ENCODE measurements at places on chromosomes 16 and 17.

GRCh38 chr17:4807605-4808377, 839 bp downstream of the PLD2 start:
- peak; percentile 22 for DNase-seq

DNA sequence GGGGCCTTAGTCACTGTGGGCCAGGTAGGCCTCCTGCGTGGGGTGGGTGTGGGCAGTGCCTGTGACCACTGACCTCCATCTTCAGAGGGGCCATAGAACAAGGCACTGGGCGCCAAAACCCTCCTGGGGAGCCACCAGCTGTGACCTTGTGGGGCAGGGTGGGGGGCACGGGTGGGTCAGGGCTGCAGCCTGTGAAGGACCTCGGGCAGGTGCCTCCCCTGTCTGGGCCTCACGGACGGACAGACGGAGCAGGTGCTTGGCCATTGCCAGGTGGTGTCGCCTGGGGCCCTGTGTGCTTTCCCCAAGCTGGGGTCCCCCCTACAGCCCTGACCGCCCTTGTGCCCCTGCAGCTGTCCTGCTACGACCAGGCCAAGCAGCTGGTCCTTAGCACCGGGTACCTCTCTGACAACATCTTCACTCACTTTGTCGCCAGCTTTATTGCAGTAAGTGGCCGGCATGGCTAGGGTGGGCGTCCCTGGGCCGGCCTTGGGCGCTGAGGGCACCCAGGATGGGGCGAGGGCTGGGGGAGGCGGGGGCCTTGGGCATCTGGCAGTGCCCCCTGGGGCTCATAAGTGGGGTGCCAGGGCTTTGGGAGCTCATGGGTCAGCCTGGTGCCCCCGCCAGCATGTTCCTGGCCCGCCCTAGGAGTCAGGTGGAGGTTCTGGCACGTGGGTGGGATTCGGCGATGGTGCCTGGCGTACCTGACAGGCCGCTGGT, 5.1 kb downstream of the SLC25A10 start:
- DNase-seq = no peak

- no peak for DNase-seq
These were observed 31.0 kb upstream of the RHOT1 start for GRCh38 chr17:32111141-32111771.

- DNase-seq = no peak
These were observed 21.7 kb downstream of the AXIN2 start for GRCh38 chr17:65539630-65540266.

DNA sequence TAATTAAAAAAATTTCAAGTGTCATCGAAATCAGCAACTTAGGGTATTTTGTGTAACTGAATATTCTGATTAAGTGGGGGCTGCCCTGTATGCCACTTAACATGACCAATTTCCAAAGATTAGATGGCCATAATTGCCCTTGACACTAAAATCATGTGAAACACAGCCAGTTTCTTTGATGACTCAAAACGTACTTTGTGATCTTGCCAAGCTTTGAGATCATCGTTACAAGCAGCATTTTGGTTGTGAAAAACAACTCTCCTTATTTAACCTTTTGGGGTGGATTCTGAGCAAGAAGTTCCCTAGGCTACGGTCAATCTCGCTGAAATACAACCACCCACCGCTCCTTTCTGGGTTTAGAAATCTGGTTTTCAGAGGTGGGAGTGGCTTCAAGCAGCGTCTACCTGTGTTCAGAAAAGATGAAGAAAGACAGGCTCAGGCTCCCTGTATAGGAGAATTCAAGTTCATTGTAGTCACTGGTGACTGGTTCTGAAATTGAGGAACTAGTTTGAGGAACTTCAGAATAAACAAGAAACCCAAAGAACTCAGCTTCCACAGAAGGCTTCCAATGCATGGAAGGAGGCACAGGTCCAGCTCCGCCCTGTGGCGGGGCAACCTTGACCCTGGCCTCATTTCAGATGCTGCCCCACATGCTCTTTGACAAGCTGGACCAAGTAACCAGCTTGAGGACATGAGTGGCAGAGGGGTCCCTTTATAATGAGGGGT, 9.4 kb downstream of the MAP3K14 start:
- DNase-seq = no peak

DNA sequence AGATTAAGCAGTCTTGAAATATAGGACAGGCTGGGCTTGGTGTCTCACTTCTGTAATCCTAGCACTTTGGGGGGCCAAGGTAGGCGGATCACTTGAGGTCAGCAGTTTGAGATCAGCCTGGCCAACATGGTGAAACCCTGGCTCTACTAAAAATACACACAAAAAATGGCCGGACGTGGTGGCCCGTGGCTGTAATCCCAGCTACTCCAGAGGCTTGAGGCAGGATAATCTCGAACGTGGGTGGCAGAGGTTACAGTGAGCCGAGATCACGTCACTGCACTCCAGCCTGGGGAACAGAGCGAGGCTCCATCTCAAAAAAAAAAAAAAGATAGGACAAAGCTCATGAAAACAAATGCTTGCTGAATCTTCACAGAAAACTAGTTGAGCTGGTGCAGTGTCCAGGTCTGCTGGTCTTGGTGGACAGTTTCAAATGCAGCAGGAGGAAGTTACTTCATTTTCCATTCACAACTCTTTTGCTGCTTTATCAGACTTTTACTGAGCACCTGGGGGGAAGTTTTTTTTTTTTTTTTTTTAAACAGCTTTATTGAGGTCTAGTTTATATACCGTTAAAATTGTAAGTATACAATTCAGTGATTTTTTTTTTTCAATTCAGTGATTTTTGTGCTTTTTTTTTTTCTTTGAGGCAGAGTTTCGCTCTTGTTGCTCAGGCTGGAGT, 45.2 kb downstream of the SNX29 start:
- DNase-seq = no peak

GRCh38 chr16:81703177-81704155, 75.6 kb upstream of the PLCG2 start:
- DNase-seq = no peak

- peak; percentile 29 for DNase-seq
These were observed 91.8 kb upstream of the CLEC18A start for GRCh38 chr16:69859105-69859989.

- DNase-seq = peak; percentile 26
These were observed 22.7 kb downstream of the TRPV3 start for GRCh38 chr17:3534881-3535252.

DNA sequence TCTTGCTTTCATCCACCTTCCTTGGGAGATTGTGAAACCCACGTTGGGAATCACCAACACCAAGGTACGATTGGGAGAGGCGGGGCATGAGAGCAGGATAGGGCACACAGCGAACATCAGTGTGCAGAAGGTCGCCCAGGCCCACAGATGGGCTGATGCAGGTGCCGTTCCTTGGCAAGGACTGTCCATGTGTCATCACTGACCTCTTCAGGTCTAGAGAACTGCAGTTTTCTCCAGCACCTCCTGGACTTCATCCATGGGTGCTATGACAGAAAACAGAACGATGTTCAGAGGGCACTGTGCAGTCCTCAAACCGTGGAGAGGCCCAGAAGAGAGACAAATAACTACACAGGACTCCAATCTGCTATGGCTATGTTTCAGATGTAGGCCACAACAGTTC, 23.9 kb upstream of the TAT start:
- no peak for DNase-seq

DNA sequence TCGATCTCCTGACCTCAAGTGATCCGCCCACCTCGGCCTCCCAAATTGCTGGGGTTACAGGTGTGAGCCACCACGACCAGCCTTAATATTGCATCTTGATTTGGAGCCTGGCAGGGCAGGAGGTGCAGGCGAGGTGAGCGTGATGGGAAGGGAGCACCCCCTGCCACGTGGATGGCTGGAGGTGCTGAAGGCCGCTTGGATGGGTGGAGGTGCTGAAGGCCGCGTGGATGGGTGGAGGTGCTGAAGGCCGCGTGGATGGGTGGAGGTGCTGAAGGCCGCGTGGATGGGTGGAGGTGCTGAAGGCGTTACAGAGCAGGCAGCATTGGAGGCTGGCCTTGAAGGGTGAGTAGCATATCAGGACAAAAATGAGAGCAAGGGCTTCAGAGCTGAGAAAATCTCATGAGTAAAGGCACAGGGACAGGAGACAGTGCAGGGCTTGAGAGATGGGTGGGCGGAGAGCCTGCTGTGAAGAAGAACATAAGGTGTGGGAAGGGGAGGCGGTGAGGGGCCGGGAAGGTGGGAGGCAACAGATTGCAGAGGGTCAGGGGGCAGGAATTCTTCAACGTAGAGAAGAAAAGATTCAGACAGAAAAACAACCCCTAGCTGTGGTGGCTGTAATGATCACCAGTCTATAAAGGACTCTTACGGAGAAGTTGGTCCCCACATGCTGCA, 101.7 kb upstream of the SEC14L1 start:
- no peak for DNase-seq

- DNase-seq = no peak
These were observed 190.3 kb upstream of the ANKFN1 start for GRCh38 chr17:55962951-55963401.

GRCh38 chr17:1919201-1919600, 89.4 kb downstream of the RPA1 start:
- no peak for DNase-seq

DNA sequence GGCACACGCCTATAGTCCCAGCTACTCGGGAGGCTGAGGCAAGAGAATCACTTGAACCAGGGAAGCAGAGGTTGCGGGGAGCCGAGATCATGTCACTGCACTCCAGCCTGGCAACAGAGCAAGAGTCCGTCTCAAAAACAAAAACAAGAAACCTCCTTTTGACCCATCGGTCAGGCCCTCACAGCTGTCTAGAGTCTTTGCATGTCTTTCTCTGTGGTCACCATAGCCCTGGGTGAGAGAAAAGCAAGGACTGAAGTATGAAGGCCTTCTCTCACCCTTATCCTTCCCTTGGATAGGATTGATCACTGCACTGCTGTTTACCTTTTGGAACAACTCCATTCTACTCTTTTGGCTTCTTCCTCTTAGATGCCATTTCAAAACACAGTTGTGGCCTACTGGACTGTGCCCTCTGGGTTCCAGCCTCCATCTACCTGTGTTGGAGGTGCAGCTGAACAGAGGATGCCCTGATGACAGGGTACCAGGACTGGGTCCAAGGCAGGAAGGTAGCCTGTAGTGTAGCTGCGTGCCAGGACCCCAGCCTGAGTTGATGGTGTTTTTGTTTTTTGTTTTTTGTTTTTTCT, 37.1 kb downstream of the LDHD start:
- no peak for DNase-seq

- no peak for DNase-seq
These were observed 25.4 kb downstream of the UBE2G1 start for GRCh38 chr17:4340914-4341615.

DNA sequence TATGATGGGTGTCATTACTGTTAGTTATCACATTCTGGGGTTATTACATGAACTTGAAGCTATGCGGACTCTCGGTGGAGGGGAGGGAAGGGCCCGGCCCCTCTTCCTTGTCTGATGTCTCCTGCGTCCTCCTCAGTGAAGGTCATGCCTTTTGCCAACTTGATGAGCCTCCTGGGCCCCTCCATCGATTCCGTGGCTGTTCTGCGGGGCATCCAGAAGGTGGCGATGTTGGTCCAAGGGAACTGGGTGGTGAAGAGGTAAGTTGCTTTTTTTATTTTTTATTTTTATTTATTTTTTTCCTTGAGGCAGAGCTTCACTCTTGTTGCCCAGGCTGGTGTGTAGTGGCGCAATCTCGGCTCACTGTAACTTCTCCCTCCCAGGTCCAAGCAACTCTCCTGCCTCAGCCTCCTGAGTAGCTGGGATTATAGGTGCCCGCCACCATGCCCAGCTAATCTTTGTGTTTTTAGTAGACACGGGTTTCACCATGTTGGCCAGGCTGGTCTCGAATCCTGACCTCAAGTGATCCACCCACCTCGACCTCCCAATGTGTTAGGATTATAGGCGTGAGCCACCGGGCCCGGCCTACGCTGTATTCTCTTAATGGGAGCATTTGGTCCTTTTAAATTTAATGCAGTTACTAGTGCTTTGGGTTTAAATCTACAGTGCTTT, 21.6 kb downstream of the POLR3E start:
- DNase-seq = peak; percentile 30

DNA sequence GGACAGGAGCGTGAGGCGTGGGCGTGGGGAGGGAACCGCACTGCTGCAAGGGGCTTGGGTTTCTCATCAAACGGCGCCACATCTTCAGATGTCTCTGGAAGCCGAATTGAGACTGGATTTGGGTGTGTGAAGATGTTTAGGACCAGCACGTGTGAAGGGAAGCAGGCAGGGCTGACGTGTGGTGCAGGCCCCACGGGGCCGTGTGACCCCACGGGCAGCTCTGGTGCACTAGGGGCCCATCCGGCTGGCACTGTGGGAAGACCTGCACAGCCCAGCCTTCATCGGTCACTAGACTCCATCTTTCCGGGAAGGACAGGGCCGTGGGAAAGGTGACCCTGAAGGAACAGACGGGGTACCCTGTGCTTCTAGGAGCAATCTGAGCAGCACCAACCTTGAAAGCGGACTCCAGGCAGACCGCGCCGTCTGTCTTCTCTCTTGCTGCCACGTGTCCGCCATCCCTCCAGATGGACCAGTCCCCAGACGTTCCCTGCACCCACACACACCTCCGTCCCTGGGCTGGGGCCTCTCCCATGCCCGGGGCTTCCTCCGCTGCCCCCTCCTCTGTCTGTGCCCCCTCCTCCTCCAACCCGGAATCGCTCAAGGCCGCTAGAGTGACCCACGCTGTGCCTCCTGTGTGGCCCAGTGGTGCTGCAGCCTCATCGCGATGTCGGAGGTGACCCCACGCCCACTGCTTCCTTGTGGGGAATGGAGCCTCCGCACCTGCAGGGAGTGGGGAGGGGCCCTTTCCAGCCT, 23.4 kb upstream of the CBFA2T3 start:
- no peak for DNase-seq

GRCh38 chr16:65994291-65994690, 372.2 kb upstream of the CDH5 start:
- no peak for DNase-seq

DNA sequence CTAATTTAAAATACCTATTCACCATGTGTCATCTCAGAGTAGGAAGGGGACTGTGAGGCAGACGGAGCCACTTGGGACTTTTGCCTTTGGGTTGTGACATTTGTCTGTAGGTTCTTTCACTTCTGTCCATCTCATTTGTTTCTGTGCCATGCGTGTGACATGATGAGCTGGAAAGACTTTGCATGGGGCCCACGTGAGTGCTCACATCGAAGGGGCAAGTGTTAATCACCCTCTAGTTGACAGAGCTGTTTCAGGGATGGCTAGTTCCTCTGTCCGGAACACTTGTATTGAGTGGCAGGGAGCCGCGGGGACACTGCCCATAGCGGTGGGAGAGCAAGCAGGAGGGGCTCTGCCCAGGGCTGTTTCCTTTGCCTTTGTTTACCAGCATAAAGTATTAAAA, 112.0 kb downstream of the RPTOR start:
- DNase-seq = peak; percentile 39

- no peak for DNase-seq
These were observed 8.9 kb downstream of the CNGB1 start for GRCh38 chr16:57962046-57962445.

GRCh38 chr17:47633996-47634395, 15.7 kb upstream of the KPNB1 start:
- DNase-seq = no peak

DNA sequence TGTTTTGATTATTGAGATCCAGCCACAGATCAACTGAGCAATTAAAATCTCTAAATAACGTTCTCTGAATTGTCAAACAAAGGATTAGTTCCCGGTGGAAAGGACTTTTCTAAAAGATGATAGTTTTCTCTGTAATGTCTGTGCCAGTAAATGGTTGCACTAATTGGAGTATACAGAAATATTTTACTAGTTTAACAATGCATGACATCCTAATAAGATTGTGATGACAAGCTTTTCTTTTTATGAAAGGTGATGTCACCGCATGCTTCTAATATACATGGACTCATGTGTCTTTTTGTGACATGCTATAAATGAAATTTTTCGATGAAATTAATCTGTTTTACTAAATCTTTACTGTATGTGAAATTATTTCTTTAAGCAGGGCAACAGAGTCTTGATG, 211.1 kb downstream of the IRX3 start:
- DNase-seq = no peak
